Amniotic epithelial cell (primary cell): ENCODE measurements at places on chromosomes 6 and 20.

DNA sequence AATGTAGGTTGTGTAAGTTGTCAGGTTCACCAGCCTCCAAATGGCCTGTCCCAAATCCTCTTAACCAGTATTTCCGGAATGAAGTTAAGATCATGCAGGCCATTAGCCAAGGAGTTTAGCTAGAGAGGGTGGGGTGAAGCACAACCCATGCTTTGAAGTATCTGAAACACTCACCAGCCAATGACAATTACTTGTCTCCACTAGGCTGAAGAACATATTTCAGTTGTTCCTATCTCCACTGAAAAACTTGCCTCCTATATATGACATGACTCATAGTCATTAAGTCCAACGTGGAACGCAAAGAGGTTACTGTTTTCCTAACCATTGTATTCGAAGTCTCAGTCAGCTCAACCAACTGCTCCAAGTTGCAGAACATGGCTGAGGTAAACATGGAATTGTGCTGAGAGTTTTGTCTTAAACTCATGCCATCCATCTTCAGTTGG is 37.4 kb upstream of the TNFAIP3 start:
- peak; percentile 67 for DNase-seq

GRCh38 chr20:36309643-36310042 is 3.5 kb downstream of the DLGAP4 start:
- DNase-seq = no peak

DNA sequence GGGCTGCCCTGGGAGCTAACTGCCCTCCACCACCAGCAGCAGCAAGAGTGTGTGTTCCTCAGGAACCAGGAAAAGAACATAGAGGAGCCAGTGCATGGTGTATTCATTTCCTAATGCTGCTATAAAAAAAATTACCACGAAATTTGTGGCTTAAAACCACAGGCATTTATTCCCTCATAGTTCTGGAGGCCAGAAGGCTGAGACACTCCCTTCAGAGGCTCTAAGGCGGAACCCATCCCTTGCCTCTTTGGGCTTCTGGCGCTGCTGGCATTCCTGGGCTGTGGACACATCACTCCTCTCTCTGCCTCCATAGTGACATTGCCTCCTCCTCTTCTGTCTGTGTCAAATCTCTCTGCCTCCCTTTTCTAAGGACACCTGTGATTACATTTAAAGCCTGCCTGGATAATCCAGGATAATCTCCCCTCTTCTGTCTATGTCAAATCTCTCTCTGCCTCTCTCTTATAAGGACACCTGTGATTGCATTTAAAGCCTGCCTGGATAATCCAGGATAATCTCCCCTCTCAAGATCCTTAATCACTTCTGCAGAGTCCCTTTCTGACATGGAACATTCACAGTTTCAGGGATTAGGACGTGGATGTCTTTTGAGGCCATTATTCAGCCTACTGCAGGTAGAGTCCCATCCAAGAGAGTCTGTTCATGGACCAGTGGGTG is 54.7 kb downstream of the NDUFAF5 start:
- peak; percentile 73 for DNase-seq

DNA sequence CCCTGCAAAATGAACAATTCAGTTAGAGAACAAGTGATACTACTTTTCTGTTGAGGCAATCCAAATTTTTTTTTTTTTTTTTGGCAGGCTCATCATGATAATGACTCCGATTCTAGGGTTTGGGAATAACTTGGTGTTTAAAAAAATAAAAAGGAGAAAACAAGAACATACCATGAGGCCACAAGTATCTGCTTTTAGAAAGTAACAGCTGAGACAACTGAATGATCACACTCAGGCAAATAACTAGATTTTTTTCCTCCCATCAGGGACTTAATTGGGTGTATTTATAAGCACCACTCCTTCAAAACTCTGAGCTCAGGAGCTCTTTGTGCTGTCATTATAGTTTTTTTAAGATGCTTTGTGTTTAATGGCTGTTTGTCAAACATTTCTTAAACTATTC is 29.6 kb downstream of the PAK5 start:
- no peak for DNase-seq

GRCh38 chr6:130647246-130647645 is 180.0 kb upstream of the SMLR1 start:
- DNase-seq = no peak

DNA sequence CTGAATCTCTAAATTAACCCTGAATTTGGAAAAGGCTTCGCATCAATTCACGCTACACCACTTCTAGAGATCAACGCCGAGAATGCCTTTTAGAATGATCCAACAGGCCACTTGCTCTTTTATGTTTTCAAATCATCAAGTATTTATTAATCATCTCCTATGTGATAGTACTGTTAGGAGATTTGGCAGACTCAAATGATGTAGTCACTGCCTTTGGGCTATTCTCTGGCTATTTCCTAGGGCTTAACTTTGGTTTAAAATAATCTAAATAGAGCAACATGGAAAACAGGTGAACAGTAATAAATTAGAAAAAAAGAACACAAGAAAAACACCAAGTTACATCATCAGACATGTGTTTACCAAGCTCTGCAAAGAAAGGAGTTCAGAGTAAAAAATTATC is 140.3 kb downstream of the TENT5A start:
- DNase-seq = no peak

DNA sequence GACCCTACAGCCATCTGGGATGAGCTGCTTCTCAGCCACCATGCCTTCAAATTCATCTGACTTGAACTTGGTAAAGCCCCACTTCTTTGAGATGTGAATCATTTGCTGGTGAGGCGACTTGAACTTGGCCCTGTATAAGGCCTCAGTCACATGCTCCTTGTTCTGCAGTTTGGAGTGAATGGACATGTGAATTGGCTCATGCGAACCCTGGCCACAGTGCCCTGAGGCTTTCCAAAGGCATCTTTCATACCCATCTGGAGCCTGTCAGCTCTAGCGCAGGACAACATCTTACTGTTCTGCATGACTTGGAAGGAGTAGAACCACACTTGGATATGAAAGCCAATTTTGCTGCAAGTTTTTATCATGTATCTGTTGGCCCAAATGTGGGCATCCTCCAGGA is 244.0 kb upstream of the FAM83B start:
- no peak for DNase-seq

- DNase-seq = peak; percentile 36
Observed at GRCh38 chr6:53795702-53796450, 1.1 kb downstream of the LRRC1 start.

- no peak for DNase-seq
Observed at GRCh38 chr6:79676785-79677736, 45.9 kb downstream of the SH3BGRL2 start.

- DNase-seq = no peak
Observed at GRCh38 chr6:37114612-37115011, 55.3 kb upstream of the PIM1 start.

DNA sequence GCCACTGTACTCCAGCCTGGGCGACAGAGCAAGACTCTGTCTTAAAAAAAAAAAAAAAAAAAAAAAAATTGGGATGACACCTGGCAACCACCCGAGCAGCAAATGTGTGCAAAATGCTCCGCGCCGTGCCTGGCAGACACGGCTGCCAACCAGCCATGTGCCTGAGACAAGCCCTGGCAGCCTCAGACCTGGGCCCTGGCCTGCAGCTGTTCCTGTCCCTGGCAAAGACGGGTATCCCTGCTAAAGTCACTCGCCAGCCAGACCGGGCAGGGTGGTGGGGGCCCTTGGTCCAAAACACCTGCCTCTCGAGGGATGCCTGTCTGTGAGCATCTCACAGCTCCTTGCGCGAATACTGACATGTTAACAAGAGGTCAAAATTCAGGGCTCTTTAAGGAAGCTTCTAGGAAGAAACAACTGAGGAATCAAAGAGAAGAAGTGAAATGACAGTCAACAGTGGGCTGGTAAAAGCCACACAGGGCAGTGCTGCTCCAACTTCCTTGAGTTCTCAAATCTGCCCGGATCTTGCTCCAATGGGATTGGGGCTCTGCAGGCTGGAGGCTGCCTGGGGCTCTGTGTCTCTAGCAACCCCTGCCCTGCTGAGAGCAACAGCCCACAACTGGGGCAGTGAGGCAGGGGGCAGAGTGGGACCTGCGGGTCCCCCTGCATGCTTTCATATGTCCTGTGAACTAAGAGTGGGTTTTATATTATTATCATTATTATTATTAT is 53.4 kb downstream of the SYTL3 start:
- no peak for DNase-seq

GRCh38 chr6:14399635-14400034 is 282.1 kb downstream of the CD83 start:
- DNase-seq = no peak

- DNase-seq = peak; percentile 67
Observed at GRCh38 chr6:111113336-111114086, 26.2 kb downstream of the SLC16A10 start.

- DNase-seq = no peak
Observed at GRCh38 chr6:44024574-44025219, 102.6 kb downstream of the MRPL14 start.
